ENCODE measurements at places on chromosomes 5 and 9.

DNA sequence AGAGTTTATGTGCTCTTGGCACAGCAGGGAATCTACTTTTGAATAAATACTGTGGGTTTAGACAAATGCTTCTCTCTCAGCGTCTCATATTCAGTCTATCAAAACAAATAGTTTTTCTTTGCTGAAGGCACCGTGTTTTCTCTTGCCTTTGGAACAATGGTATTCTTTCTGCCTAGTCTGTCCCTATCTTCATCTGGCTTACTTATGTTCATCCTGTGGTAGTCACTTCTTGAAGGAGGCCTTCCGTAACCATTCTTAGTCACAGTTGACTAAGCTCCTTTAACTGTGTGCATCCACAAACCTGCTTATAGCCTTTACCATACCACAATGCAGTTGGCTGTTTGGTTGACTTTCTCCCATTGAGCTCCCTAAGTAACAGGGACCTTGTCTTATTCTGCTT, 45.9 kb downstream of the LARP1 start:
- DNase-seq, result no peak

DNA sequence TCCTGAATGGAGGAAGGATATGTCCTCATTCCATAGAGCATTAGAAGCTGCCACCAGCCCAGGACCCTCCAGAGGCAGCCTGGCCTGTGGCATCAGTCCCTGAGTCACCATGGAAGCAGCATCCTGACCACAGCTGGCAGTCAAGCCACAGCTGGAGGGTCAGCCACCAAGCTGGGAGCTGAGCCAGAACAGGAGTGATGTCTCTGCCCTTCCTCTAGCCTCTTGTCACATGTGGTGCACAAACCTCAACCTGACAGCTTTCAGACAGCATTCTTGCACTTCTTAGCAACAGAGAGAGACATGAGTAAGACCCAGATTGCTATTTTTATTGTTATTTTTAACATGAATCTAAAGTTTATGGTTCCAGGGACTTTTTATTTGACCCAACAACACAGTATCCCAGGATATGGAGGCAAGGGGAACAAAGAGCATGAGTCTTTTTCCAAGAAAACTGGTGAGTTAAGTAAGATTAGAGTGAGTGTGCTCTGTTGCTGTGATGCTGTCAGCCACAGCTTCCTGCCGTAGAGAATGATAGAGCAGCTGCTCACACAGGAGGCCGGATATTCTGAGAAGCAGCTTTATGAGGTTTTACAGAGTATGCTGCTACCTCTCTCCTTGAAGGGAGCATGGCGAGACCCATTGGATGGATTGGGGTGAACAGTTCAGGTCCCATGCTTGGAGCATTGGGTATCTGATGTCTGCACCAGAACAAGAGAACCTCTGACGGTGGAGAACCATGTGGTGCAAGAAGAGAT, 13.0 kb upstream of the CYFIP2 start:
- DNase-seq, result peak; percentile 26

DNA sequence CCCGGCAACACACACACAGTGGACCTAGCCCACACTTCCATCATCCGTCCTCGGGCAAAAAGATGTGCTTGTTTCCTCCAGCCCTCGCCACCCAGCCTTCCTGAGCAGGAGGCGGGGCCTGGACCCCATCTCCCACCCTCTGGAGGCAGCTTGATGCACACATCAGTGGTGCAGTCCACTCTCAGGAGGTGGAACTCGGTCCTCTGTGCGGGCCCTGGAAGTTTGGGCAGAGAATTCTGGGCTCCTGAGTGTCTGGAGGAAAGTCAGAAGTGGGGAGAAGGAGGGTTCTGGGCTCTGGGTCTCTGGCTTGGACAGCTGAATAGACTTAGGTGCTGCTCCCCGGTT, 54.0 kb upstream of the NEURL1B start:
- DNase-seq, result no peak

GRCh38 chr9:16126042-16126441, 573.2 kb downstream of the CCDC171 start:
- DNase-seq, result no peak

DNA sequence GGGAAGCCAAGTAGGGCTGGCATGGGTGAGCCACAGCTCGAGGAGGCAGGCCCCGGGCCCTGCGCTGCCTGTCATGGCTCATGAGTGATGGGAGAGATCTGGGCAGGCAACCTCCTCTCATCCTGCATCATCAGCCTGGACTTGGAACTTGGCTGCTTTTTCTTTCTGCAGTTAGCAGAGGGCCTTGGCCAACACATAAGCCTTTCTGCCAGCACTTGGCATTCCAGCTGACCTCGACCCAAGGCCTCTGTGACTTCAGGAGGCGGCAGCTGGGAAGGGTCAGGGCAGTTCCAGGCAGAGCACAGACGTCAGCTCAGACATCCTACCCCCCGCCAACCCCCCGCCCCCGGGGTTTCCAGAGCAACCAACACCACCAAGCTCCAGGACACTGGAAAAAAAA, 7.6 kb downstream of the S1PR3 start:
- no peak for DNase-seq

GRCh38 chr5:38853753-38854470, 8.1 kb downstream of the OSMR start:
- no peak for DNase-seq

DNA sequence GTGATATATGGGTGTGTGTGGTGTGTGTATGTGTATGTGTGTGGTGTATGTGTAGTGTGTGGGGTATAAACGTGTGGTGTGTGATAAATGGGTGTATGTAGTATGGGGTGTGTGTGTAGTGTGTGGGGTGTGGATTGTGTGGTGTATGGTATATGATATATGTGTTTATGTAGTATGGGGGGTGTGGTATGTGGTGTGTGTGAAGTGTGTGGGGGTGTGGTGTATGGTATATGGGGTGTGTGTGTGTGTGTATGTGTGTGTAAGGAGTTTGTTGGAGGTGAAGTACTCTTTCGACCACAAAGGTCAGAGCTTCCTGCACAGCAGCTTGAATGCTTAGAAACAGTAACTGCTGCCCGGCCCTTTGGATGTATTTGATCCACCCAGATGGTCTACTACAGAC, 145.2 kb upstream of the IQGAP2 start:
- DNase-seq, result no peak

GRCh38 chr5:177604116-177604521, 4.2 kb downstream of the B4GALT7 start:
- no peak for DNase-seq

DNA sequence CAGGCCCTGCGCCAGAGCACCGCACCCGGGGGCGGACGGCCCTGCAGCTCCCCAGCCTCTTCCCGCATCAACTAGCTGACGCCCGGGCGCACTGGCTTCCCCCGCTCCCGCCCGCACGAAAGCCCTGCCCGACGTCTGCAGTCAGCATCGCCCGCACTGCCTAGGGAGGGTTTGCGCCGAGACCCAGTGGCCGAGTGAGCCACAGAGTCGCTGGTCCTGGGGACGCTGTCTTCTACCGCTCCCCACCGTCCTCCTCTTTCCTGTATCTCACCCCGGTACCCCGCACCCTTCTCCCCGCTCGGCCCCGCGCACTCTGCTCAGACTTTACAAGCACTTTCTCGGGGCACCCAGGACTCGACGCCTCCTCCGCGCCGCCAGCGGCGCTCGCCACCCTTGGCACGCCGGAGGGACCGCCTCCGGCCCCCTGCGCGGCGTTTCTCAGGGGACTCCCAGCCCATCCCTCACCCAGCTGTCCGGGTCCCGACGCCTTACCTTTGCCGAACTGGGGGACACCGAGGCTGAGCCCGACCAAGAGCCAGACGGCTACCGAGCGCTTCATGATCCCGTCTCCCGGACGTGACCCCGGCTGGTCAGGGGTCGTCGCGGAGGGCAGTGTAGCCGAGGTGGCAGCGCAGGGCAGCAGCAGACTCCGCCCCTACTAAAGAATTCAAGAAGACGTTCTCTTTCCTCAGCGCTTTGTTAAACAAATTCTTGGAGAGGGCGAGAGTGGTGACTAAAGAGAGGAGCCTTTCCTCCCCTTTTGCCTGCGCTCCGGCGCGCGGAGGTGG, 670 bp downstream of the EDIL3 start:
- no peak for DNase-seq

DNA sequence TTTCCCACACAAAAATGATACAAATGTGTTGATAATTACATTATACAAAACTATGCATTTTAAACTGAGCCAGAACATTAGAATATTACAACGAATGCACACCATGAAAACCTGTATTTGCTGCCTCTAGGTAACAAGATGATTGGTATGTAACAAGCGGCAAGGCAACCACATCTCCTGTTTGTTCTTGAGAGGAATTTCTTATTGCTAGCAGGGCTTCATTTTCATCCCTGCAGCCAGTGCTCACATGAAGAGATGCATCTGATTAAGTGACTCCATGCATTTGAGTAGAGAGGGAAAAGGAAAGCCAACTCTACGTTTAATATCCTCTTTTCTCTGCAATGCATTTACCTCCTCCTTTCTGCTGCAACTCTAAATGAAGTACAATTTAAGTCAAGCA, 36.6 kb downstream of the FRMD3 start:
- no peak for DNase-seq

- no peak for DNase-seq
Measured at GRCh38 chr9:125942125-125942524, 195.0 kb downstream of the PBX3 start.

- DNase-seq, result no peak
Measured at GRCh38 chr5:102617191-102618187, 118.7 kb upstream of the SLCO6A1 start.

DNA sequence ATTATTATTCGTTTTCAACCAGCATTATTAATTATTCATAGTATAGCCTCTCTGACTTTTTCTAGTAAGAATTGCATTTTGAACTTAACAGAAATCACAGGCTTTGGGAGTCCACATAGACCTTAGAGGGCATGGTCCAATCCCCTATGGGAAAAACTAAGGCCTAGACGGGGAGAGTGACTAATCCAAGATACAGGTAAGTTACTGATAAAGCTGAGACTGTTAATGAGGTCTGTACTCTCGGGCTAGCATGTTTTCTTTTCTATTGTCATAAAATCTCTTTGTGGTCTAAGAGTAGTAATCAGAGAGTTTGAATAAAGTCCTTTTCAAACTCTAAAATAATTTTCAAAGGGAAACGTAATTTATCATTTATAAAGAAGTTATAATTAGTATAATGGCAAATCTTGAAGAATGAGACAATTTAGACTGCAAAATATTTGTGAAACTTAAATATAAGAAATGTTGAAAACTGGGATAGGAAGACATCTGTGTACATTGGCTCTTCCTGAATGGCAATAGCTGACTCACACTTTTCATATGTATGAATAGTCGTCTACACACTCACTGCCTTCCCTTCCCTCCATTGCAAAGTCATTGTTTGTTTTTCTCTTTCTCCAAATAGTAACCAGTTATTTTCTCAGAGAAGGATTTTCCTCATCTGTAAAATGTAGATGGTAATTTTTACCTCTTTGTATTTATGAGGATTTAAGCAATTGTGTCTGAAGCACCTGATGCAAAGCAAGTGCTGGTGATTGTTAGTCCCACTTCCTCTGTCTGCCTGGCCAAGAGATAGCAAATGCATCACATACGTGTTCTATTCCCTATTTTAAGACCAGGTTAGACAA, 207.9 kb upstream of the CD180 start:
- no peak for DNase-seq

DNA sequence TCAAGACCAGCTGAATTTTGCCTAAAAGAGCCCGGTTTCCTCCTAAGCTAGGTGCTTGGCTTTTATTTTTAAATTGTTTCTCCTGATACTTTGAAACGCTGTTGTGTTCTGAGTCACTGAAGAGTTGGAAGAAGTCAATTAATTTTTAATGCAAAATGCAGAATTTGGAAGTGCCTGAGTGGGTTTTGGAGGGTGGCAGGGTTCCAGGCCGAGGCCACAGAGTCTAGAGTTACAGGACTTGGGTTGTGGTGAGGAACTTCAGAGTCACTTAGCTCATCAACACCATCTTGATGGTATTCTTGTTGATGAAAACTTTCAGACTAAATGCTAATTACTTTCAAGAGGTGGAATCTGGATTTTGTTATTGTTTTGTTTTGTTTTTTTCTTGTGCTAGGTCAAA, 130.6 kb downstream of the PDZD2 start:
- DNase-seq, result no peak

- DNase-seq, result no peak
Measured at GRCh38 chr5:173922527-173922926, 34.4 kb downstream of the CPEB4 start.

GRCh38 chr9:12652973-12653372, 40.2 kb upstream of the TYRP1 start:
- DNase-seq, result no peak

DNA sequence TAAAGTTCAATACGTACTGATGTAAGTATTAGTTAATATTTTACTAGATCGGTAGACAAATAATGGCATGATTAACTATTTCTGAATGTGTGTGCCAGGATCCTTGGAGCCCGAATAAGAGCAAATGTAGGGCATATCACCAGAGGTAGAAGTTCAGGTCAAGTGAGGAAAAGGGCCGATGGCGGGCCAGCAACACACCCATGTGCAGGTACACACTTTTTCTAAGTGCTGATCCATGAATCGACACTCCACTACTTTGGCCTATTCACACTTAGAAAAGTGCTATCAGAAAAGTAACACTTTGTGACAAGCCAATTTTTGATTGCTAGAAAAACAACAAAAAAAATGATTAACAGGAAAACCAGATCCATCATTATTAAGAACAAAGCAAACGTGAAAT, 150.3 kb downstream of the AUH start:
- no peak for DNase-seq

All from stimulated activated CD8-positive, alpha-beta memory T cell treated with anti-CD3 and anti-CD28 coated beads, Interleukin-4, amount 100 ng/mL, for 1 hour (primary cell).